Ureter (tissue), 1 donor: ENCODE measurements at places on chromosomes 7 and 10. TPM values are rescaled to one million over a fixed set of nuclear protein-coding genes. Genes with fewer than 3 reads are reported as not detected.

Gene PRR15
- total RNA-seq, result 21.9 TPM

Gene IDI2
- not detected for total RNA-seq

Gene GATA3
- 310 TPM for total RNA-seq

Gene SORCS3
- not detected for total RNA-seq

- no peak for DNase-seq
Observed at GRCh38 chr10:121167534-121168243, 316.5 kb downstream of the WDR11 start.

DNA sequence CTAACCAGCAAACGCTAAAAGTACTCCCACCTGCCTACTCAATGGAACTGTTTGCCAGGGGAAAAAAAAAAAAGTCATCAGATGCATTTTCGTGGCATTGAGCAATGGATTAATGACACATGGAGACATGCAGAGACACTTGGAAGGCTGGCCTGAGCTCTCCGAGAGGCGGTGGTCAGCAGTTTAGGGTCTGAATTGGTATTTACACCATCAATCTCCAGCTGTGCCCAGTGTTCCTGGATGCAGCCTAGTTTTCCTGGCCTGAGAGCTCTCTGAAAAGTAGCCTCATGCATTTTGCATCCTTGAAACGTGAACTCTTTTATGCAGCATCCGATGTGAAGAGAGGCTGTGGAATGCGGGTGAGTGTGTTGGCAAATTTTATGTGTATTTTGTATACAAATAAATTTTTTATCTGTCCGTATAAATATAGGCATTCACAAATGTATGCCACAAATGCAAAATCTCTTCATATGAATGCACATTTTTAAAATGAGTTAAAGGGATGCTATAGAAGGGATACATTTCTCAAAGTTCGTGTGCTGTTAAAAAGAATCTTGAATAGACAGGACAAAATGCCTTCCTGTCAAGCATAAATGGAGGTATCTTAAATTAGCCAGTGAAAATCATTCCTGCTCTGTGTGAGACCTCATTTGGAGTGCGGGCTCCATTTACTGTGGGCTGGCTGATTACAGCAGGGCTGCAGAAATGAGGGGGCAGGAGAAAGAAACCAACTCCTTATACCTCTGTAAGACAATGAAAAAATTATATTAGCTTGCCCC, 137.7 kb upstream of the PFKP start:
- no peak for DNase-seq

DNA sequence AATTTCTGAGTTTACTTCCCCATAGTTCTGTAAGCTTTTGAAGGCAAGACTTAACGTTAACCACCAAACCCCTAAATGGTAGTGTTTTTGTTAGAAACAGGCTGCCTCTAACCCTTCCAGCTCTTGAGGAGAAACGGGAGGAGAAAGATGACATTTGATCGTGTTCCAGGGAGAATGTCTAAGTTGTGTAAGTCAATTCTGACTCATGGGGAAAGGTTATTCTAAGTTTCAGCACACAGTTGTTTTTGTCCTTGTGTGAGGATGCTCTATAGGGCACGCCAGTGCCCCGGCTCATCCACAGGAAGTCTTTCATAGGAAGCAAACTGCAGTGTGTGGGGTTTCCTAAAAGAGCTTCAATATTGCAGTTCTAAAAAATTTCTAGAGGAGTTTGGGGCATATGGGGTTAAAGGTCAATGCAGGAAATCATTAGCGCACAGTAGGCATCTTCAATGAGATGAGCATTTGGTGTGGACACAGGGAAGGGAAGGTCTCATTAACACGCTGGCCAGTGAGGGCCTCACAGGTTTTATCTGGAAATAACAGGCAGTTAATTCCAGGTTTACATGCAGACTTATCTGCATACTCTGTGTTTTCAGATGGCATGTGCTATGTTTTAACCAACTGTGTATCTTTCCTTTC, 638.2 kb upstream of the IGFBP3 start:
- DNase-seq, result no peak

DNA sequence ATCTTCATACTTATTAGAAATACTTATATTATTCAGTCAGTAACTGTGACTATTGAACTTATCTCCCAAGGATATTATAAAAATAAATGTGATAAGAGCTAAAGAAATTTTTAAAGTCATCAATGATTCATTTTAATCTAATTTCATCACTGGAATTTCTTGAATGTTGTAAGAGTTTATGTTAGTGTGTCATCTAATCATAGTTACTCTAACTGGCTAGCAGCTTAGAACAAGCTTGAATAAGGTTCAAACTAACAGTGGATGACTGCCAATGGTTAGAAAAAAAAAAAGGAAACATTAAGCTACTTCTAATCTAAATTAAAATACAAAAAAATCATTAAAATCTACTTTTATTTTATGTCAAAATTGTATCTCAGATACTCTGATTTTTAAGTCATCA, 1066.3 kb downstream of the CNTNAP2 start:
- DNase-seq, result no peak

GRCh38 chr7:137935884-137936508, 65.9 kb downstream of the CREB3L2 start:
- no peak for DNase-seq

GRCh38 chr10:124072106-124072505, 21.3 kb downstream of the CHST15 start:
- no peak for DNase-seq

DNA sequence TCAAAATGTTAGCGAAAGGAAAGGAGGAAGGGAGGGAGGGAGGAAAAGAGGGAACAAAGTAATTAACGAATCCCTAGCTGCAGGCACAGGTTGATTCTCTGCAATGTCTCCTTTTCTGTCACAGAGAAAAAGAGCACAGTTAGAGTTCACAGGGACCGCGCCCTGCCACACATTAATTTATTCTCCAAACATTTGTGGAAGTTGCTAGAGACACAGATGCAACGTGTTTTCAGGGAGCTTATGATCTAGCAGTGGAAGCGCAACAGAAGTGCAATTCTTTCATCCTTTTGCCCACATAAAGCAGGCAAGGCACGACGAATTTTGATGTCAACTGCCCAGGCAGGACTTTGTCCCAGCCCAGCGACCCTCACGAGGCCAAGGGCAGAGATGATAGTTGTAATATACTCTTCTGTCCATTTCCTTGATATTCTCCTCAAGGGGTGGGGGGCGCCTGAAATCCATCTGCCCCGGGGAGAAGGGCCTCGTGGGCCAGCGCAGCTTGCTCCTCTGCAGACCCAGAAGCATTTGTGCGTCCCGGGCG, 101.7 kb upstream of the ZNF438 start:
- DNase-seq, result no peak

DNA sequence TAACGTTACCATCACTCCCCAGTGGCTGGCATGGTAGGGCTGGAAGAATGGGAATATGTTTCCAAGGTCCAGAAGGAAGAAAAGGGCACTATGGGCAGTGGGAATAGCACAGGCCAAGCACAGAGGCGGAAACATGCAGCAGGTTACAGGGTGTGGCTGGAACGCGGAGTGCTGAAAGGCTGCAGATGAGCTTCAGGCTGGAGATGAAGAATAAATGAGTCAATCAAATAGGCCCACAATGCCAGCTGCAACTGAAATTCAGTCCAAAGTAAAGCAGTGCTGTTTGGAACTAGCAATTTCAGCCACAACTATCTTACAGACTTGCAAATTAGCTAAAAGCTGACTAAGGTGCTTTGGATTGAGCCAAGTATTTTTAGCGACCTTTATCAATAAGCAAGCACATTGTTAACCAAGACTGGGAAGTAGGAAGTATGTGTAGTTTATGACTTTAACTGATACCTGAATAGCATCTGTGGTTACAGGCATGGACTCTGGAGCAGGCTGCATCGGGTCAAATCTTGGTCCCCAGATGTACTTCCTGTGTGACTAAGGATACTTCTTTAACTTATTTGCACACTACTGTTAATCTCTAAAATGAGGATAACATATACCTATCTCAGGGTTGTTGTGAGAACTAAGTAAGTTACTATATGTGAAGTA, 77.5 kb upstream of the CTTNBP2 start:
- DNase-seq, result no peak
